ENCODE measurements at places on chromosomes 2 and 18.
A peak's percentile ranks its signal among the peaks of the same experiment; 100 is the strongest.

- DNase-seq: no peak
Observed at GRCh38 chr18:10453806-10454680, at the start of gene APCDD1. APCDD1 (plus strand) TSS chr18:10454635; CDS start chr18:10454982, 347 bp downstream.

DNA sequence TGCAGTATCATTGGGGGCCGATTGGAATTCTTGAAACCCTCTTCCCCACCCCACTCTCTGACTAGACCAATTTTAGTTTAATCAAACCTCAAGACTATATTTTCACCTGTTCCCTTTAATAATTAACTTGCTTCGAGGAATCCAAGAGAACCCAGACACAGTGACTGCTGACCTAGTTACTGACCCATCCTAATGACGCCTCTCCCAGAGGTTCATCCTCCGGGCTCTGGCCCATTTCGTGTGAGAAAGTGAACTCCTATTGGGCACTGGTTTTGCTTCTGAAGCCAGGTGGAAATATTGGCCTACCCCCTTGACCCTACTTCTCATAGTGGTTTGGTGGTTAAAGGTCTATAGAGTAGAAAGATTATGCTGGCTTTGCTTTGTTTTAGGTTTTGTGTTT, 39.9 kb downstream of the RPL37A start:
- DNase-seq: no peak

DNA sequence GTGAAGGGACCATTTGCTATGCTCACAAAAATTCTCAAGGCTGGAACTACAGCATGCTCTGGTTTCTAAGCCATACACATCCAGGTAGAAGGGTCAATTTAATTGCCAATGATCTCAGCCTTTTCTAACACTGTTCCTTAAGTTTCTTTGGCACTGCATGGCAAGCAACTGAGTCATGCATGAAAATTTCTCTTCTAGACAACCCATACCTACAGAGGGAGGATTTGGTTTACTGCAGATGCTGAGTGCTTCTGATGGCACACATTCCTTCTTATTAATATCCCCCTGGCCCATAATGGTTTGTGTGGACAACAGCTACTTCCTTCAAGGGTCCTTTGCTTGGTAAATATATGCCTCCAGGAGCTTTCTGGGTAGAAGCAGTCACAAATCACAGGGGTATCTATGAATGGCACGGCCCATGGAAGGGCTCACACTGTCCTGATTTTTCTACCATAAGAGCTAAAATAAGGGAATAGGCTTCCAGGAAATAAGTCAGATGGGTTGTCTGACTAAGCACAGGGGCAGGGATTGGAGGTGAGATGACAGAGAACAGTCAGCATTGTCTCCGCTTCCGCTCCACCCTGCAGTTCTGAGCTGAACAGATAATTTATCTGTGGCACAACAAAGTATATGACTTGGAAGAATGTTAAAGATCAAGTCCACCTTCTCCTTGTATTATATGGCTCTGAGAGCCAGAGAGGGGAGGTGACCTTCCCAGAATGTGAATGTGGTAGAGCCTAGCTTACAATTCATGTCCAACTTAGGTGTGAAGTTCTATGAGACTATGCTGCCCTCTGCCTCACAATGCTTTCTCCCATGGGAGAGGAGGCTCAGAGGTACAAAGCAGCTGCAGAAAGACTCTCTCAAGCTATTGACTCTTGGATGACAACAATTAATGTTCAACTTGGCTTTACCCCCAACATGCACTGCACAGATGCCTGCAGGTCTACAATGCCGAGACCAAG, 199.2 kb upstream of the TNP1 start:
- no peak for DNase-seq

DNA sequence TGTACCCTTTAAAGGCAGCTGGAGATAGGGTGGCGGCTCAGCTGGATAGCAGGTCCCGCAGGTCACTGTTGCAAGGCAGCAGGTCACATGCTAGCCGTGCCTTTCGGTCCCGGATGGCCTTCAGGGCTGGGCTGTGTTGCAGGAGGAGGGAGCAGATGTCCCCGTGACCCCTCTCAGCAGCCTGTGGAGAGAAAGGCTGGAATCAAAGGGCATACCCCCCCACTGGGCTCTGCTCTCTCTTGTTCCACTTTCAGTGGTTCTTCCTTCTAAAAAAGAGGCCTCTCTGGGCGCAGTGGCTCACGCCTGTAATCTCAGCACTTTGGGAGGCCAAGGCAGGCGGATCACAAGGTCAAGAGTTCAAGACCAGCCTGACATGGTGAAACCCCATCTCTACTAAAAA, 4.4 kb upstream of the ANKRD23 start:
- DNase-seq: no peak

DNA sequence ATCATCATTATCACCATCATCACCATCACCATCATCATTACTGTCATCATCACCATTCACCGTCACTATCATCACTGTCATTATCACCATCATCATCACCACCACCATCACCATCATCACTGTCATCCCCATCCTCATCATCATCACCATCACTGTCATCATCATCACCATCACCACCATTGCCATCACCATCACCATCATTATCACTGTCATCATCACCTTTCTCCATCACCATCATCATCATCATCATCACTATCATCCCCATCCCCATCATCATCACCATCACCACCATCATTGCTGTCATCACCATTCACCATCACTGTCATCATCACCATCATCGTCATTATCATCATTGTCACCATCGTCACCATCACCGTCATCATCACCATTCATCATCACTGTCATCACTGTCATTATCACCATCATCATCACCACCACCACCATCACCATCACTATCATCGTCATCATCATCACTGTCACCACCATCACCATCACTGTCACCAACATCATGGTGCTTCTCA, 9.8 kb downstream of the HPCAL1 start:
- DNase-seq: no peak

GRCh38 chr18:63887424-63887823, at the start of gene SERPINB2:
SERPINB2 (plus strand) TSS chr18:63887705; CDS start chr18:63891445, 3,740 bp downstream.
- no peak for DNase-seq

DNA sequence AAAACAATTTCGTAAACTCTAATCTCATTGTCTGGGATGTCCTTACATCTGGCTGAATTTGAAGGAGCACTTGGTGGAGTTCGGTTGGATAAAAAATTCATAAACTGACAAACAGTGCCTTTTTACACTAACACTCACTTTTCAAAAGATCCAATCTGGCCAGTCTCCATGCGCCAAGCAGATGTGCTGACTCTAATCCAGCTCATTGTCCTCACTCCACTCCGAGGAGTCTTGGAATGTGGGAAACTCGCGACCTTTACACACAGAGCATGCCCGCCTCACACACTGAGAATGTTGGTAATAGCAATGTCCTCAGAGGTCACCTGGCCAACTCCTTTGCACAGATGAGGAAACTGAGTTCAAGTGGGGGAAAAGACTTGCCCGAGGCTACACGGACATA, 66.8 kb downstream of the XDH start:
- no peak for DNase-seq

GRCh38 chr2:27960237-27960912, 69.8 kb downstream of the BABAM2 start:
- no peak for DNase-seq

DNA sequence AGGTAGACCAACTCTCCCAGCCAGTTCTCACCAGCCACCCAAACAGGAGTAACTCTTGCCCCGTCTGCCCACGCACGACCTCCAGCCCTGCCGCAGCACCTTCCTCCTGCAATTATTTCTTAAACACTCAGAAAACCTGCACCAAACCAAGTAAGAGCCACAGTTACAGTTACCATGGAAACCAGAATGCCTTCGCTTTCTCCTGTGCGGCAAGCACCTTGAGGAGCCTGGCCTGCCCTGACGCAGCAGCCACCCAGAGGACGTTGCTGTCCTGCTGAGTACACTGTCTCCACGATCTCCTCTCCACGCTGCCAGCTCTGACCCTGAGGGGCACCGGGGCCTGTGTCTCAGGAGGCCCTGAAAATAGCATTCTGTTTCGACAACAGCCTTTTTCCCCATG, 94.3 kb upstream of the SMIM21 start:
- no peak for DNase-seq

- DNase-seq: no peak
Observed at GRCh38 chr2:165494573-165494972, 25.1 kb downstream of the CSRNP3 start.

DNA sequence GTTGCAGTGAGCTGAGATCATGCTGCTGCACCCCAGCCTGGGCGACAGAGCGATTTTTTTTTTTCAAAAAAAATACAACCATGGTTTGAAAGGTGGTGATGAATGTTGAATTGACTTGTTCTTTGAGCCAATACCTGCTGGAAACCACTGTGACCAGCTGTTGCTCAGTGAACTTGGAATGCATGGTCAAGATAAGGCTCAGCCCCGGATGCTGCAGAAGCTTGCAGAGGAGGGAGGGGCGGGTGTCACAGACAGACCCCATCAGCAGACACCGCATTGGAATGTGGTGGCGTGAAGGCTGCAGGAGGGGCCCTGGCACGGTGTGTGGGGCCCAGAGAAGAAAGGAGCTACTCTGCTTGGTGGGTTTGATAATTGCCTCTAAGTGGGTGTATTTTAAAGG, 91.6 kb downstream of the ITGB1BP1 start:
- DNase-seq: no peak

- no peak for DNase-seq
Observed at GRCh38 chr2:64354857-64355680, 98.9 kb upstream of the LGALSL start.

- DNase-seq: no peak
Observed at GRCh38 chr2:31729442-31730092, 148.8 kb upstream of the SRD5A2 start.

DNA sequence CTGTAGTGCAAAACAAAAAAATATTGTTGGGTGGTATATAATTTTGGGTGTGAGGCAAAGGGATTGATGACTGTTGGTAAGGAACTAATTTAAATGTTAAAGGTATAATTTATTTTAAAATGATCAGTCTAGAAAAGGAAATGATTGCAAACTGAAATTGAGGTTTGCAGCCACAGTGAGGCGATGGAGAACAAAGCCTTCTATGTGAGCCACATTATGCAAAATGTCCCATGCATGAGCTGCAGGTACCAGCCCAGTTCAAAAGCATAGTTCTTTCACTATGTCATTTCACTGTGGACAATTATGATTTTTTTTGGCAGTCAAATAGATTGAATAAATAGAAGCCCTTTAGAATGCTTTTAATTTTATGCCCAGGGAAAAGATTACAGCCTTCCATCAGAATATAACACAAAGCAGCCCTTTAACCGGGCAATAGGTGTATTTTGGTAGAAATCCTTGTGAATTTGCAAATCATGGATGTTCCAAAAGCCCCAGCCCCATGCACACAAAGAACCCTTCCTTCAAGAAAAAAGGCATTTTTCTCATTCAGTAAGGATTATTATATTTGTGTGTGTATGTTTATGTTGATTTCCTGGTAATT, 1.7 kb downstream of the MAP2 start:
- DNase-seq: no peak

DNA sequence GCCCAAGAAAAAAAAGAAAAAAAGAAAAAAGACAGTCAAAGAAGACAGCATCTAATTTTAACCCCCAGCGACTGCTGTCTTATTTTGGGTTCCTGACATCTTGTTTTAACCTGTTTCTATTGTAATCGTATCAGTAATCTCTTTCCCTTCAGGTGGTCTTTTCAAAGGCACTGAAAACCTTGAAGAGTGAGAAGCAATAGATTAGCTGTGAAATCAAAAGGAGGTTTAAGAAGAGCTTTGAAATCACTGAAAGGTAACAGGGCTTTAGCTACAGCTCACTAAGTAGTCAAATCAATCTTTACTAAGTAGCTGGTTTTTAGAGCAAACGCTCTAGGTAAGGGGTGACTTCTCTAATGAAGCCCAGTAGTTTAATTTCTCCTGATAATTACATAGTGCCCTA, 5.4 kb upstream of the TANC1 start:
- DNase-seq: no peak

DNA sequence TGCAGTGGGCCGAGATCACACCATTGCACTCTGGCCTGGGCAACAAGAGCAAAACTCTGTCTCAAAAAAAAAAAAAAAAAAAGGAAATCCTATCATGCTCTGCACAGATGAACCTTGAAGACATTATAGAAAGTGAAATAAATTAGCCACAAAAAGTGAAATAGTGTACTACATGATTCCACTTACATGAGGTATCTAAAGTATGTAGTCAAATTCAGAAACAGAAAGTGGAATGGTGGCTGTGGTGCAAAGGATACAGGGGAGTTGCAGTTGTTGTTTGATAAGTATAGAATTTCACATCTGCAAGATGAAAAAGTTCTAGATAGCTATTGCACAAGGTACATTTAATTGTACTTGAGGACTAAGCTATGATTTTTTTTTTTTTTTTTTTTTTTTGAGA, 5.2 kb downstream of the ZRANB3 start:
- no peak for DNase-seq

DNA sequence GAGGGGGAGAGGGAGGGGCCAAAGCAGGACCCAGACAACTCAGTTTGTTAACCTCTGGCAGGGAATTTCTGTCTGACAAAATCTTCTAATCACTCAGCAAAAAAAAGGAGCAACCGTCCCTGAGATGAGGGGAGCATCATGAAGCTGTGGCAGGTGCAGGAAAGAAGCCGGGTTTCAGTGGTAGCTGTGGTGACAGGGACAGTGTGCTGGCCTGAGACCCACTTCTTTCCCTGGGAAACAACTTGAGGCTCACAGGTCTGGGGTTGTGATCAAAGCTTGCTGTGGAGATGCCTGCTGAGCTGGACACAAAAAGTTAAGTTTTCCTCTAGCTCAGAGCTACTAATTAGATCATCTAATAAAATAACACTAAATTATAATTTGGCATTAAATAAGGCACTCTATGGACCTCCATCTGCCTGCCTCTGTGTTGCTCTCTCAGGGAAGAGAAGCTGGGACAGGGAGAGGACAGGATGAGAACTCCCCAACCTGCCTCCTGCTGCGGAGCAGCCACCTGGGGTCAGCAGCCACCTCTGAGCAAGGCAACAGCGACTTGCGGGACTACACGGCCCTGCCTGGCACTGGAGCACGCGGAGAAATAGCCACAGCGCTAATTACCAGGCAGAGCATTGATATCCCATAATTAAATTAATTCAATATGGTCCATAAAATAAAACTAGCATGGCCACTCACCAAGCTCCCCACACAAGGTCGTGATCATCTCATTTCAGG, 104.6 kb upstream of the TEX51 start:
- DNase-seq: no peak

GRCh38 chr2:14910654-14911053, 278.1 kb downstream of the LRATD1 start:
- DNase-seq: no peak

DNA sequence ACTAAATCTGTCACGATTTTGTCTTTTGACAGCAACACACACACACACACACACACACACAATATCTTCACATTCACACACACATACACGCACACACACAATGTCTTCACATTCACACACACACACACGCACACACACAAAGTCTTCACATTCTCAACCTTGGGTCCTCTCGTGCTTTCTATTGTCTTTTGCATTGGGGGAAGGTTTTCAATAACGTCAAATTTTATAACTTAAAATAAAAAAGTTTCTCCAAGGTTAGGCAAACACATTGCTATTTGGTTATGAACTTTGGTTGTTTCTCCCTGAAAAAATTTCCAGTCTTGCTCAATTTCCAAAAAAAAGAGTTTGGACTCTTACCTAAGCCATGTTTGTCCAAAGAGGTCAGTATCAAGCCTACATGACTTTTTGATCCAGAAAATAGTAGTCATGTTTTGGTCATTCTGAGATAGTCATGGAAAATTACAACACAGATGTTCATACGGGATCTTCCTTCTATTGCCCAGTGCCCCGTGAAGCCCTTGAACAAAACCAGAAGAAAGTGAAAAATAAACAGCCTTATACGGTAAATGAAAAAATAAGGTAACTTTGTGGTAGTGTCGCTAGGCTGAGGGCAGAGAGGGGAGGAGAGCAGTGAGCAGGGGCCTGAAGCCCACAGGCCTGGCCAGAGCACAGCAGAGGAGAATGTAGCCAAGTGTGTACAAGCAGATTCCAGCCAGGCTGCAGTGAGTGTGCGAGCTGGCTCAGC, 542.8 kb upstream of the ID2 start:
- no peak for DNase-seq

GRCh38 chr18:23662309-23663263, at the start of gene ANKRD29:
ANKRD29 (minus strand) TSS chr18:23662911; CDS start chr18:23662730, 181 bp downstream.
- DNase-seq: peak; percentile 65

Measured in activated CD4-positive, alpha-beta T cell treated with anti-CD3 and anti-CD28 coated beads, Interleukin-2, amount 50 U/mL, for 48 hours (primary cell).